Neural cell (in vitro differentiated cells): ENCODE measurements at places on chromosomes 5 and 9. TPM values are rescaled to one million over a fixed set of nuclear protein-coding genes. Genes with fewer than 3 reads are reported as not detected.

OGN gene
- 0.12 TPM in 1 of 2 replicates, not detected in the other for polyA plus RNA-seq

GOLGA2 gene
- polyA plus RNA-seq = 44.3 and 46.3 TPM in 2 replicates

WDR38 gene
- polyA plus RNA-seq = not detected in 2 replicates

RABEPK gene
- 58.2 and 67.2 TPM in 2 replicates for polyA plus RNA-seq

NFIB gene
- 0.18 and 0.73 TPM in 2 replicates for polyA plus RNA-seq

NR2F1 gene
- 2.1 and 2.3 TPM in 2 replicates for polyA plus RNA-seq

OR2S2 gene
- not detected in 2 replicates for polyA plus RNA-seq

PCDHGB6 gene
- 29.2 and 34.4 TPM in 2 replicates for polyA plus RNA-seq

NTRK2 gene
- 14.2 and 15.3 TPM in 2 replicates for polyA plus RNA-seq

TMEM167A gene
- polyA plus RNA-seq = 377 and 436 TPM in 2 replicates

MARCOL gene
- polyA plus RNA-seq = not detected in 2 replicates

SHC3 gene
- polyA plus RNA-seq = 20.1 and 22.9 TPM in 2 replicates

SPATA31A1 gene
- polyA plus RNA-seq = not detected in 2 replicates

SH2D3C gene
- polyA plus RNA-seq = 14.5 and 19.4 TPM in 2 replicates

SV2C gene
- 0.45 and 0.88 TPM in 2 replicates for polyA plus RNA-seq

TAF11L5 gene
- not detected in 2 replicates for polyA plus RNA-seq

ANKRD34B gene
- polyA plus RNA-seq = 0.08 and 0.32 TPM in 2 replicates

IGIP gene
- 2.9 and 4.4 TPM in 2 replicates for polyA plus RNA-seq

CLIC3 gene
- not detected in 2 replicates for polyA plus RNA-seq

POLR3G gene
- 0.56 and 2.7 TPM in 2 replicates for polyA plus RNA-seq

TEX48 gene
- polyA plus RNA-seq = not detected in 2 replicates

CDC20B gene
- 0.28 TPM in 1 of 2 replicates, not detected in the other for polyA plus RNA-seq
